Naive B cell (primary cell): ENCODE measurements at places on chromosomes 1 and 21. TPM values are rescaled to one million over a fixed set of nuclear protein-coding genes. Genes with fewer than 3 reads are reported as not detected.

Gene PRAMEF11
- polyA plus RNA-seq = not detected

Gene MTARC2
- polyA plus RNA-seq = 23.7 TPM

Gene CD53
- polyA plus RNA-seq = 1,264 TPM

Gene LCE2C
- polyA plus RNA-seq = not detected

Gene SLFNL1
- polyA plus RNA-seq = 0.54 TPM

Gene S100A9
- polyA plus RNA-seq = 41.1 TPM

Gene TINAGL1
- not detected for polyA plus RNA-seq

Gene ZNF593
- polyA plus RNA-seq = 40.6 TPM

Gene DNM3
- 0.71 TPM for polyA plus RNA-seq

Gene RIPPLY3
- not detected for polyA plus RNA-seq

Gene CELA2A
- not detected for polyA plus RNA-seq

Gene HLX
- 0.92 TPM for polyA plus RNA-seq

Gene RCOR3
- 33.4 TPM for polyA plus RNA-seq

Gene NAXE
- 97.6 TPM for polyA plus RNA-seq

Gene CFAP107
- not detected for polyA plus RNA-seq

Gene RGSL1
- polyA plus RNA-seq = not detected
